Epithelial cell of esophagus (primary cell): ENCODE measurements at places on chromosomes 1 and 21.

DNA sequence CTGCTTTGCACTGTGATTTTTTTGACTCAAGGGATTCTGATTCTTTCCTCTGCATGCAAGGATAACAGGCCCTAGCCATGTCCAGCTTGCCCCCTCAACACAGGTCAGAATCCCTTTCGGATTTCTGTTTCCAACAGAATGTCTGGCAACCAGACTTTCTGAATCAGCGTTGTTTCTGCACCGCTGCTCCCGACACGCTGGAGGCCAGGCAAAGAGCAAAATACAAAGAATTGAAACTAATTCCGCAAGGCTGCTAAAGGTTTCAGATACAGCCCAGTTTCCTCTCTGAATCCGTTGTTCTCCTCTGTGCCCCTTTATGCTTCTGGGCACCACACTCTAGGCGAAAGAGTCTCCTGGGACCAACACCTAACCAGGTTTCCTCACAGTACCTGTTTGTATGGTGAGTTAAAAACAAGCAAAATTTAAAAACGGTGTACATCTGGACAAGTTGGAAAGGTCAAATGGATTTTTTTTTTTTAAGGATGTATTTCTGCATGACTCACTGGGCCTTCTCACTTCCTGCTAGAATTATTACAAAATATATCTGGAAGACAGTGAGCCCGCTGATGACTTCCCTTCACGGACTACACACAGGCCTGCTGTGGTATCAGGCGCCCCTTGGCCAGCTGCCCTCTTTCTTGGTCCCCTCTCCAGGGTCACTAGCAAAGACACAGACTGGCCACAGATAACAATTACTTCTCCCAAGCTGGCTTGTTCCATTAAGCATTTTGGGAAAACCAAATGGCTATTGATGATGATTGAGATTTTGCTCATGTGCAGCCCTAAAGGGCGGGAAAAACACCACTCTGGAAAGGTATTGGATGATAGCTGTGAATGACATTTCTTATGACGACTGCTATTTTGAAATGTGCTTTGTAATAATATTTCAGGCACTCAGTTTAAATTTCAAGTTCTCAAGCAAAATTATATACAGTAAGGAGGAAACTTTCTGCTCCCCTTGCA lies 118.3 kb downstream of the TGFB2 start:
- DNase-seq = peak; percentile 63

DNA sequence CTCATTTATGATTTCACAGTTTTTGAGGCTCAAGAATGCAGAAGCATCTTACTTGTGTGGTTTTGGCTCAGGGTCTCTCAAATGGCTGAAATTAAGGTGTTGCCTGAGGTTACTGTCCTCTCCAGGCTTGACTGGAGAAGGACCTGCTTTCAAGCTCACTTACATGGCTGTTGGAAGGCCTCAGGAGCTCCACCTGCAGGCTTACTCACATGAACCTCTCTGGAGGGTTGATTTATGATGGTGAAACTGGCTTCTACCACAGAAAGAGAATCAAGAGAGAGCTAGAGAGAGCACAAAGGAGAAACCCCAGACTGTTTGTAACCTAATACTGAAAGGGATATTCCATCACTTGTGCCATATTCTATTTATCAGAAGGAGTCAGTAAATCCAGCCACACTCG lies 6.2 kb upstream of the KCNK2 start:
- DNase-seq = peak; percentile 80

DNA sequence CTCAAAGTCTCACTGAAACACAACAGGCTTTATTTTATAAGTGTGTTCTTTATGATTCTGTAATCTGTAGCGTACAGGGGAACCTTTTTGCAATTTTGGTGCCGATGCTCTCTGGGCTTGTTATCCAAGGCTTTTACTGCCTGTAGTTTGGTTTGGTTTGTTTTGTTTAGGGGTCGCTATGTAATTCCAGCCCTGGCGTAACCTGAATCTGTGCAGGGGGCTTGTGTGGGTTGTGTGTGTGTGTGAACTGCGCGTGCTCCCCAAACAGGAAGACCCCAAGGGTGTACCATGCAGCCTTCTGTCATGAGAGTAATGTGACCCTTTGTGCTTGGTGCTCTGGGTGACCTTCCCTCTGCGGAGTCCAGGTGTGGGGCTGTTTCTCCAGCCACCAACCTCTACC lies 92.1 kb upstream of the CLDN14 start:
- DNase-seq = no peak

DNA sequence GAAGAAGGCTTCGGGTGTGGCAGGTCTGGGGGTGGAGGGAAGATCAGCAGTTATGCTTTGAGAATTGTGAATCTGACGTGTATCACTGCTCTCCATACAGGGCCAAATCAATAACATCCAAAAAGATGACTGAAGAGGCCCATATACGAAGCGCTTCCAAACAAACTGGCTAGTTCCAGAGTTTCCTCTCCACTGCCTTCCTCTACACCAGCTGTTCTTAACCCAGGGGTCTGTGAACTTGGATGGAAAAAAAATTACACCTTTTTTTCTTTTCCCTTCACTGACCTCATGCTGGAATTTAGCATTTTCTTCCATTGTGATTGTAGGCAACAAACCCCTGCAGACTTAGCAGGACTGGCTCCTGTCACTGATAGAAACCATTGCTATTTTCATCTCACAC lies 77.1 kb upstream of the NBL1 start:
- DNase-seq = no peak

GRCh38 chr1:47931395-47931794 lies 65.8 kb downstream of the TRABD2B start:
- peak; percentile 51 for DNase-seq

DNA sequence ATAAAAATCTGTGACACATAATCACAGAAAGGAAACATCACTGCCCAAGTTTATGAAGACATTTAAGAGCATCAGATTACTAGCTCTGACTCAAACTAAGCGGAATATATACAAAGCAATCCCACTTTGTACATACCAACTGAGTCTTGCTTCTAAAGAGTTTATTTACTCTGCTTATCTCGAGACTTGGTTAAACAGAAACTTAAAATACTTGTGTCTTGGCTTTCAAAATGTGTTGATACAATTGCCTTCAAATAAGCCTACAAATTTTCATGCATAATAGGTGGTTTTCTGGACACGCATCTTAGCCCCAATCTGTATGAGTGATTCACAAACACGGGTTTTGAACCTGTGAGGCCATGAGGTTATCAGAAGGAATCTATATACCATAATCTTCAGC lies 21.0 kb downstream of the CD160 start:
- no peak for DNase-seq

DNA sequence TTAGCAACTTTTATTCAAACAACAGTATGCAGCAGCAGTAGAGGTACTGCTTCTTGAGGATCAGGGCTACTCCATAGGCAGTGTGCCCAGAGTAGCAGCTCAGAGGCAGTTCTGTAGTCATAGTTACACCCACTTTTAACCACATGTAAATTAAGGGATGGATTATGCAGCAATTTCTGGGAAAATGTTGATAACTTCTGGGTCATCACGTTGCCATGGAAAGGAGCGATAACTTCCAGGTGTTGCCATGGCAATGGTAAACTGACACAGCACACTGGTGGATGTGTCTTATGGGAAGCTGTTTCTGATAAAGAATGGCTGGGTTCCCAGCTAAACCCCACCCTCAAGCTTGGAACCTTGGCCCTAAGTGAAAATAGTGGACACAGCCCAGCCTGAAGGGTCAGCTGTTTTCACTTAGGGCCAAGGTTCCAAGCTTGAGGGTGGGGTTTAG lies 29.0 kb upstream of the PLA2G2A start:
- no peak for DNase-seq

DNA sequence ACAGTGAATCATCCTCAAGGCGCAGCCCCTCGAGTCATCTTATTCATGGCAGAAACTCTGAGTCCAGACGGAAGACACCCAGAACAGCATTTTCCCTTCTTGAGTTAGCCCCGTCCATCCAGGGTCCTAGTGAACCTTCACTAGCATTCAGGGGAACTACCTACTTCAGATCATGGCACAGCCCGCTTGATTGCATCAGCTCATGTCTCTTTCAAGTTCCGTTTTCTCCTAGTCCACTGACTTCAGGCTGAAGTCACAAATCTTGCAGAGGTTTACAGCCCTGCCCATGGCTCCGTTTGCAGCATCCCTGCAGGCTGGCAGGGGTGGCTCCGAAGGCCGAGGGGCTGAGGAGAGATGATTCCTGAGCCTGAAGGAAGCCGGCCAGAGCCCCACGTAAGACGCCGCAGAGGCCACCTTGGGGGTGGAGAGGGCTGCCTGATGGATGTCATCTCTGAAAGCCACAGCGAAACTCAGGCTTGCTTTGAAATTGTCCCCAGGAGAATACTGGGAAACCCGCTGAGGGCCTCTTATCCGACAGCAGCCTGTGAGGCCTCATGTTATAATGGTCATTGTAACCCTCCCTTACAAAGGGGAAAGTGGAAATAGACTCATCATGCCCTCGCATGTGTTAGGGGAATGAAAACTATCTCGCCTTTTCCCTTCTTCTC lies 310.2 kb upstream of the AJAP1 start:
- no peak for DNase-seq

GRCh38 chr1:99768524-99769245 lies 2.2 kb upstream of the FRRS1 start:
- DNase-seq = no peak

- DNase-seq = no peak
Measured at GRCh38 chr1:188261849-188262248, 1433.1 kb downstream of the PLA2G4A start.

GRCh38 chr21:35559128-35559828 lies 501.0 kb downstream of the SETD4 start:
- peak; percentile 9 for DNase-seq

DNA sequence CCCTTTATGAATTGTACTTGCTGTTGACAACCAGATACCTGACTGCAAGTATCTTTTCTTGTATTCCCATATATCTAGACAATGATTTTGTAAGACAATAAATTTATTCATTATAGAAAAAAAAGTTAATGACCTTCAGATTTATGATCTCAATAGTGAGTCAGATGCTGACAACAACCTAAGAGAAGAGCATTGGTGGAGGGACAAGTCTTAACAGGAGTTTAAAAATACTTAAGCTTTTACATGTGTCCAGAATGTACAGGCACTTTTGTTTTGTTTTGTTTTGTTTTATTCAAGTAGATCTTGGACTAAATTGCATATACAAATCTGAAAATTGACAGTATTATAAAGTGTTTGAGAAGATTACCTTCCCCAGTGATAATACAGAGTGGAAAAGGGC lies 1544.6 kb upstream of the B3GALT2 start:
- DNase-seq = peak; percentile 65

- DNase-seq = peak; percentile 87
Measured at GRCh38 chr1:11802973-11803885, 2.5 kb downstream of the MTHFR start.

DNA sequence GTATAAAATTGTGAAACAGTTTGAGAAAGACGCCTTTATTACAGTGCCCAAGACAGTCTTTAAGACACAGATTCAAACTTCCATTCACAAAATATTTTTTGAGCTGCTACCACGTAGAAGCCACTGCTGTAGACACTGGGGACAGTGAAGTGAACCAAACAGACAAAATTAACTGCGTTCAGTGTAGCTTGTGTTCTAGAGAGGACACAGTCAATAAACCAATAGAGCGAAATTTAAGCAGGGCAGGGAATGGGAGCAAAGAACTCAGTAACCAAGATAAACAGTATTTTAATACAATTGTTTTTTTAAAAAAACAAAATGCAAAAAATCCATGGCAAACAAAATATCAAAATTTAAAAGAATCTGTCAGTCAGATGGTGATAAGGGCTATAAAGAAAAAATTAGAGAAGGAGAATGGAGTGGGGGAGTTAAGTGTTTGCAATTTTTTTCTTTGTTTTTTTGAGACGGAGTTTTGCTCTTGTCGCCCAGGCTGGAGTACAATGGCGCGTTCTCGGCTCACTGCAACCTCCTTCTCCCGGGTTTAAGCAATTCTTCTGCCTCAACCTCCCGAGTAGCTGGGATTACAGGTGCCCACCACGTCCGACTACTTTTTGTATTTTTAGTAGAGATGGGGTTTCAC lies 719 bp upstream of the PARS2 start:
- DNase-seq = no peak

DNA sequence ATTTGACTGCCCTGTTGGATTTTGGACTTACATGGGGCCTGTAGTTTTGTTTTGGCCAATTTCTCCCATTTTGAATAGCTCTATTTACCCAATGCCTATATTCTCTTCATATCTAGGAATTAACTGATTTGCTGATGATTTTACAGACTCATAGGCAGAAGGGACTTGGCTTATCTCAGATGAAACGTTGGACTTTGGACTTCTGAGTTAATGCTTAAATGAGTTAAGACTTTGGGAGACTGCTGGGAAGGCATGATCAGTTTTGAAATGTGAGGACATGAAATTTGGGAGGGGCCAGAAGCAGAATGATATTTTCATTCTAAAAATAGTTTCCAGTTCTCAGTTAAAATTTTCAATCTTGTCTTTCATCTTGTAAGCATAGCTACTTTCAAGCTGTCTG lies 222.3 kb downstream of the COP1 start:
- DNase-seq = no peak

GRCh38 chr1:180101411-180101810 lies 53.3 kb upstream of the QSOX1 start:
- no peak for DNase-seq

- peak; percentile 94 for DNase-seq
Measured at GRCh38 chr1:192805832-192806323, 3.0 kb upstream of the RGS2 start.

DNA sequence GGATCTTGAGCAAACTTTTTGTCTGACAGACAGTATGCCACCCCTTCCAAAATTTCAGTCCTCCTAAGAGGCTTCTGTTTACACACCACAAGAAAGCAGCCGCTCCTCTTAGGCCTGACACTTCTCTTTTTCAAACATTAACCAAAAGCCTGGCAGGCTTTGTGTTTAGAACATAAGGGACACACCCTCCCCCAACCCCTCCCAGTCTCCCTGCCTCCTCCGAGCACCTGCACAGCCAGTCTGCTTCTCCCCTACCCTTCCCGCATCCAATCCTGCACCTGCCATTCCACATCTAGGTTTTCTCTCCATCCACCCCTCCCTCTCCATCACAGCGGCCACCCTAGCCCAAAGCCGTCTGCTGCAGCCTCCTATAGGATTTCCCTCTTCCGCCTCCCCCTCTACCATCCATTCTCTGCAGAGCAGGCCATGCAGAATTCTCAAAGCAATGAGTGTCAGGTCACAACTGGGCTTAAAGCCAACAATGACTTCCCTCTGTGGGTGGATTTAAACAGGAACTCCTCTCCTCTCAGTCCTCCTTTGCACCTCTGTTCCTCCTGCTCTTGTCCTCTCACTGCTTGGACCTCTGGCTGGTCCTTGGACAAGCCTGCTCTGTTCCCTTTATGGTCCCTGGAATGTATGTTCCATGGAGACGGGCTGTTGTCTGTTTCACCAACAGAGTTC lies 478.2 kb downstream of the NPHP4 start:
- DNase-seq = no peak

DNA sequence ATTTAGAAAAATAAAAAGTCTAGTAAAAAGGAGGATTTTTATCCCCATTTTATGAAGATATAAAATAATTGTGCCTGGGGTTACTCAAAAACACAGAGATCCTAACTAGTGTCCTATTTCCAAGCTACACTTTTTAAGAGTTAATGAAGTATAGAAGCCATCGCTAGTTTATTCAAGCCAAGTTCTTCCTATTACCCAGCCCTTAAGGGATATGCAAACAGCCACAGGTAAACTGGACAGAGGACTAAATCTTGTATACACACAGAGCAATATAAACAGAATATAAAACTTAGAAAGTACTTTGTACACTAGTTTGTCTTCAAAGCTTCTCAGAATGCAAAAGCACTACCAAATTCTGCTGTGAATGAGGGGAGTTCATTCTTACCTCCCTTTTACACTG lies 111.1 kb downstream of the RERE start:
- no peak for DNase-seq

GRCh38 chr1:184843732-184844495 lies 89.3 kb upstream of the EDEM3 start:
- DNase-seq = peak; percentile 51
